ENCODE measurements at places on chromosomes 11 and 22. TPM values are rescaled to one million over a fixed set of nuclear protein-coding genes. Genes with fewer than 3 reads are reported as not detected.

Gene WNT7B
- polyA plus RNA-seq = 21.6 TPM

Gene SMIM35
- 0.20 TPM for polyA plus RNA-seq

GRCh38 chr11:97140885-97141494 lies 751.2 kb downstream of the JRKL start:
- no peak for DNase-seq

GRCh38 chr11:34002420-34002819 lies 49.1 kb upstream of the CAPRIN1 start:
- DNase-seq = no peak

DNA sequence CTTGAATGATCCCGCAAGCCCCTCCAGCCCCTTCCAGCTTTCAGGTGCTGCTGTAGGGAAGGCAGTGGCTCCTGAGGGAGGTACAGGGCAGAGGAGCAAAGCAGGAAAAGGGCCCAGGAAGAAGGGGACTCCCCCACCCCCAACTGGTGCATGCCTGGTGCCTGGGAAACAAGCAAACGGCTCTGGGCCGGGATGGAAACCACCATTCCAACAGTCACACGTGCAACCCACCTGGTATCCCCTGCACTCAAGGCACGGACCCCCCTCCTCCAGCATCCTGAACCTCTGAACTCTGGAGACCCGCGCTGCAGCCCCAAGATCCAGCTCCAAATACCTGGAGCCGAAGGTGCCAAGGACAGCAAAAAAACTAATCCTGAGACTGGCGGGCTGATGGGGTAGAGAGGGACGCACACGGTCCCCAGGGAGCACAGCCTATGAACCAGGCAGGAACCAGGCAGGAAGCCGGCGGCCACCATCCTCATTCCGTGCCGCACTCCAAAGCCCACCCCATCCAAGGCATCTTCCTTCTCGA lies 537 bp downstream of the SCN4B start:
- DNase-seq = no peak

- DNase-seq = no peak
Measured at GRCh38 chr22:50206599-50206998, 5.8 kb downstream of the SELENOO start.

All from spinal cord (tissue), 10 donors.